ENCODE measurements at places on chromosomes 1 and 21.

- no peak for DNase-seq
Observed at GRCh38 chr1:89171067-89171438, 4.8 kb downstream of the GBP7 start.

DNA sequence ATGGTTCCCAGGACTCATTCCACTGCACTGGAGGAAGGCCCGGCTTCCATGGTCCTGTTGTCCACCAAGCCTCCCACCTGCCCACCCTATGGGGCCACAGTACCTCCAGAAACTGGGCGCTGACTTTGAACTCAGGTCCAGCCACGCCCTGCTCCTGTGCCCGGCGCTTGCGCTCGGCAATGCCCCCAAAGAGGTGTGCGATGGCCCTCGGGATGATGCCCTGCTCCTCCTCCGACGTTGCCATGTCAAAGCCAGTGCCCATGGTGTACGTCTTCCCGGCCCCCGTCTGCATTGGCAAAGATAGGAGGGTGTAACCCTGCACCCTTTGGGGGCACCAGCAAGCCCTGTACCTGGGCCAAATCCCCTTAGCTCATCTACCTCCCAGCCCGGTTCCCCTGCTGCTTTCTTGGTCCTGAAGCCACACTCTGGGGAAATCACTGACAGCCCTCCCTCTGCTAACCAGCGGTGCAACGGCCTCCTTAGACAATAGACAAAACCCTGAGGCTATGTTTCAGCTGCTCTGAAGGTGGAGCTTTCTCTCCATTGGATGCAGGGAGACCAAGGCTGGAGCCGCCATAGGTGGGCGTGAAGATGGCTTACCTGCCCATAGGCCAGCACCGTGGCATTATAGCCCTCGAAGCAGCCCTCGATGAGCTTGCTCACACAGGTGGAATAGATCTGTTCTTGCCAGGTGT is 14.7 kb downstream of the KIF21B start:
- no peak for DNase-seq

GRCh38 chr1:230509281-230509977 is 83.3 kb upstream of the PGBD5 start:
- peak; percentile 93 for DNase-seq

- no peak for DNase-seq
Observed at GRCh38 chr1:212973899-212974298, 23.6 kb downstream of the VASH2 start.

DNA sequence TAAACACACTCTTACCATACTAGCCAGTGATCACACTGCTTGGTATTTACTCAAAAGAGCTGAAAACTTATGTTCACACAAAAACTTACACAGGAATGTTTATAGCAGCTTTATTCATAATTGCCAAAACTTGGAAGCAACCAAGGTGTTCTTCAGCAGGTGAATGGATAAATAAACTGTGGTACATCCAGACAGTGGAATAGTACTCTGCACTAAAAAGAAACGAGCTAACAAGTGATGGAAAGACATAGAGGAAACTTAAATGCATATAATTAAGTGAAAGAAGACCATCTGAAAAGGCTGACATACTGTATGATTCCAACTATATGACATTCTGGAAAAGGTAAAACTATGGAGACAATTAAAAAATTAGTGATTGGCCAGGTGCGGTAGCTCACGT is 20.7 kb upstream of the PDIK1L start:
- no peak for DNase-seq

DNA sequence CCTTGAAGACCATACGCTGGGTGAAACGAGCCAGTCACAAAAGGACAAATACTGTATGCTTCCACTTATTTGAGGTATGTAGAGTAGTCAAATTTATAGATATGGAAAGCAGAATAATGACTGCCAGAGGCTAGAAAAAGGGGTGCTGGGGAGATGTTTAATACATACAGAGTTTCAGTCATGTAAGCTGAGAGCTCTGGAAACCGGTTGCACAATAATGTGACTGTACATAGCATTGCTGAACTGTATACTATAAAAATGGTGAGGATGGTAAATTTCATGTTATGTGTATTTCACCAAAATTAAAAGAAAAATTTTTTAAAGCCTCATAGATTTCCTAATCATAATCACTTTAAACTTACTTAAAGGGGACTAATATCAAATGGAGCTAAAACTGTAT is 110.8 kb downstream of the ZZZ3 start:
- no peak for DNase-seq

DNA sequence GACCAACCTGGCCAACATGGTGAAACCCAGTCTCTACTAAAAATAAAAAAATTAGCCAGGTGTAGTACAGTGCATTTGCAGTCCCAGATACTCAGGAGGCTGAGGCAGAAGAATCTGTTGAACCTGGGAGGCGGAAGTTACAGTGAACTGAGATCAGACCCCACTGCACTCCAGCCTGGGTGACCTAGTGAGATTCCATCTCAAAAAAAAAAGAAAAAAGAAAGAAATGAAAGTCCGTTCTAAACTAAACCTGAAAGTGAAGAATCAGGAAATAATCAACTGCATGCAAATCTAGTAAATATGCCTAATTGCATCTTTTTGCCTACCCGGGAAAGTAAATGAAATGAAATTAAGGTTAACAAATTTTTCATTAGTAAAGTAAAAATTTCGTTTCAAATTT is 99.6 kb downstream of the ZZZ3 start:
- DNase-seq: no peak

DNA sequence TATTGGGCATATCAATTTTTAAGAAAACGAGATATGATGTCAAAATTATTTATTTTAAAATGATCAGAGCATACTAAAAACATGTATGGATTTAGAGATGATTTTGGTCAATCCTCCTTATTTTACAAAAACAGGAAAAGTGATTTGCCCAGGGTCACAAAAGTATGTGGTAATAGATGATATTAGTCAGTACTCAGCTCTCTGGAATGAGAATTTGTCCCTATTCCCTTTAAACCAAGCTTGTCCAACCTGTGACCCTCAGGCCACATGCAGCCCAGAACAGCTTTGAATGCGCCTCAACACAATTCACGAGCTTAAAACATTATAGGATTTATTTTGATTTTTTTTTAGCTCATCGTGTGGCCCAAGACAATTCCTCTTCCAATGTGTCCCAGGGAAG is 104.7 kb downstream of the AKT3 start:
- DNase-seq: peak; percentile 12

- no peak for DNase-seq
Observed at GRCh38 chr1:242000434-242000833, 1.5 kb upstream of the MAP1LC3C start.

DNA sequence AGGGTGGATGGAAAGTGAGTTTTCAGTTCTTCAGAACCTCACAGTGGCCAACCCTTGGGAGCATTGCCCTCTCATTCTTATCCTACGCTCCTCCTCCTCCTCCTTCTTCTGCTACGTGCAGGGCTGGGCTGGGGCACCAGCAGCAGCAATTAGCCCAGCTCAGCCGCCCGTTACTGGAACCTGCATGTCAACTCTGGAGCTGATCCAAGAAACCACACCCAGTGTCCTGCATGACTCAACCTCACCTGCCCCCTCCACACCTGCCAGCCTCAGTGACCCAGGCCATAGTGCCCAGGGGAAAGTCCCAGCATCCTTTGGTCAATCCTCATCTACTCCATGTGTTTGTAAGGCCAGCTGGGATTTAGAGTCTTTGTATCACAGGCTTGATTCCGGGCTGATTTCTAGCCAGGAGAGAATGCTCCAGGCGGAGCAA is 12.6 kb downstream of the ELF3 start:
- DNase-seq: no peak

- peak; percentile 15 for DNase-seq
Observed at GRCh38 chr1:178371933-178372388, 124.8 kb downstream of the CLEC20A start.

DNA sequence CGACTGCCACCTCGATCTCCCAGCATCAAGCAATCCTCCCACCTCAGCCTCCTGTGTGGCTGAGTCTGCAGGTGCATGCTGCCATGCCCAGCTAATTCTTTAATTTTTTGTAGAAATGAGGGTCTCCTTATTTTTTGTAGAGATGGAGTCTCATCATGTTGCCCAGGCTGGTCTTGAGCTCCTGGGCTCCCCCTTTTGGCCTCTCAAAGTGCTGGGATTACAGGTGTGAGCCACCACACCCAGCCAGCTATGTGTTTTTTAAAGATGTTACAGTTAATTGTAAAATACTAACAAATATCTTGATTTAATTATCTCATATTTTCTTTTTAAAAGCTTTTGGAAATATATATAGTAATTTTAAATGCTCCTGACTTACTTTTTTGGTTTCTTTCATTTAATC is 181.3 kb upstream of the DMRTA2 start:
- no peak for DNase-seq

- no peak for DNase-seq
Observed at GRCh38 chr1:30538226-30538992, 185.0 kb downstream of the MATN1 start.

DNA sequence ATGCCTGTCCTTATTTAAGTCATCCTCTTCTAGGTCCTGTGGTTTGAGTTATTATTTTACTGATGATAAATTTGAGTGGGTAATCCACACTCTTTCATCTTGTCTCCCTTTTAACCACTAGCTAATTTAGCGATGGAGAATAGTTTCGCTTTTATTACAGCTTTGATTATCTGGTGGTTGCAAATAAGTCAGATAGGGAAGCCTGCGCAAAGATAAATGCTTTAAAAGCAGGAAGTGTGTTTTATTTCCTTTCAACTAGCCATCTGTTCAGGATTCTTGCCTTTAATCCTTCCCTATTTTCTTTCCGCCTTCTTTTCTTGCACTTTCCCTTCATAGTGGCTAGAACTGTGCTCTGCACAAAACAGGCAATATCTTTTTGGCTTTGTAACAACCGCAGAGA is 129.0 kb downstream of the TGFB2 start:
- DNase-seq: no peak

GRCh38 chr1:54585181-54586066 is 37.4 kb downstream of the ACOT11 start:
- DNase-seq: no peak

DNA sequence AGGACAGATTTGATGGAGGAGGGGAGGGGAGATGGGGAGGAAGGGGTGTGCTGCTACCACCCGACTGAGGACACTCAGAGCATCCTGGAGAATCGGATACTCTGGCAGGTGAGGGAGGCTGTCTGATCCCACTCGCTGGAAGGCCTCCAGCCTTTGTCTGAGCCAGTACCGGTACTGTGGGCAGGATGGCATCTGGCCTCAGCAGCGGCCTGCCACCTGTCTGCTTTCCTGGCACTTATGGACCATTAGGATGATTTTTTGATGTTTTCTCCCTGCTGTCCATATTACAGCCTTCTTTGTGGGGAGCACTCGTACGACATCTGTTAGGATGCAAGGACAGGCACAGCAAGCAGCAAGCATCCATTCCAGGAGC is 11.5 kb downstream of the ATP2B4 start:
- no peak for DNase-seq

GRCh38 chr1:6347641-6348487 is 45.7 kb downstream of the ACOT7 start:
- no peak for DNase-seq

DNA sequence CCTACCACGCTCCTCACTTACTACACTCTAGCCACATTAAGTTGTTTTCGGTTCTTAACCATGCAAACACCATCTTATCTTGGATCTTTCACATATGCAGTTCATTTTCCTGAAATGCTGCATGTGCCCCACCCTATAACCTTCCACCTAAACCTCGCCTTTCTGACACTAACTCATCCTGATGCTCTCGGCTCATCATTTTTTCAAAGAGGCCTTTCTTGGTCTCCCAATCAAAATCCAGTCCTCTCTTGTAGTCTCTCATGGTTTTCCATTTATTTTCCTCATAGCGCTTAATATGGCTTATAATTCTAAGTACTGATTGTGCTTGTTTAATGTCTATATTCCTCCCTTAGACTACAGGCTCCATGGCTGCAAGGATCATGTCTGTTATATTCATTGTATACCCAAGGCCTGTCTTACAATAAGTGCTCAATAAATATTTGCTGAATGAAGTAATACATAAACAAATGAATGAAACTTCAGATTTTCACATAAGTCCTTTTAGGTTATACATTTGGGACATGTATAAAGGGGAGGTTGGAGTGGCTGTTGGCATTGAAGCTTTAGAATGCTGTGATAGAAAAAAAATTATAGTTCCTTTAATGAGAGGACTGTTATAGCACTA is 79.2 kb upstream of the CDC42BPA start:
- DNase-seq: no peak

- DNase-seq: no peak
Observed at GRCh38 chr1:175600721-175601440, 142.5 kb downstream of the TNR start.

DNA sequence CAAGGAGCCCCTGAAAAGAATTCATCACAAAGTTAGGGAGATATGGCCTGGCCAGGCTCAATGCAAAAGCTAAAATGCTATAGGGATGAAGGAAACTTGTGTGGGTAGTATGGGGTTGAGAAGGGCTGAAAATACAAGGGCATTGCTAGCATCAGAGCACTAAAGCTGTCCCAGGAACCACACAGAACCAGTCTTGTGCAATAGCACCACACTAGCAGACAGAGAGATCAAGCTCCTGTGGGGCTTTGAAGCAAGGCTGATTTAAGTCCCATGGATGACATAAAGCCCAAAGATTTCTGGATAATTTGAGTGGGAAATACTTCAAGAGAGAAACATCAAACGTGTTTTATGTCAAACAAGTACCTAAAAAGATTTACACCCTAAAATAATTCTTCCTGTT is 97.1 kb downstream of the VAV3 start:
- DNase-seq: no peak

DNA sequence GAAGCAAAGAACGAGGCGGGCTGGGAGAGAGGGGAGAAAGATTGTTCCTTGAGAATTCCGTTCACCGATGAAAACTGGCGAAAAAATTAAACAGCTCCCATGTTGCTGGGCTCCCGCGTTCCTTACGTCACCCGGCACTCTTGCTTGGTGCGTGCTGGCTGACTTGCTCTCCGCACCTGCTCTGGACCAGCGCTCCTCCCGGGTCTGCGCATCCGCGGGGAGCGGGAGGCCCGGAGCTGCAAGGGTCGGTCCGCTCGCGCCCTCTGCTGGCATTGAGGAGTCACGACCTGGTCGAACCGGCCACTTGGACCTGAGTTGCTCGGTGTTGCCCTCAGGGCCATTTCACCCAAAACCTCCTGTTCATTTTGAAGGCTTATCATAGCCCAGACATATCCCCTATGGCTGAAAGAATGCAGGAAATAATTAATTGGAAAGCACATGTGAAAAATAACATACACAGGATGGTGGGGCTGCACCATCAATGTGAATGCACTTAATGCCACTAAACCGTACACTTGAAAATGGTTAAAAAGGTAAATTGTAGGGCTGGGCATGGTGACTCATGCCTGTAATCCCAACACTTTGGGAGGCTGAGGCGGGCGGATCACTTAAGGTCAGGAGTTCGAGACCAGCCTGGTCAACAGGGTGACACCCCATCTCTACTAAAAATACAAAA is 98.9 kb upstream of the BACE2 start:
- DNase-seq: peak; percentile 69

GRCh38 chr1:4655674-4656532 is 1.5 kb downstream of the AJAP1 start:
- DNase-seq: peak; percentile 51

DNA sequence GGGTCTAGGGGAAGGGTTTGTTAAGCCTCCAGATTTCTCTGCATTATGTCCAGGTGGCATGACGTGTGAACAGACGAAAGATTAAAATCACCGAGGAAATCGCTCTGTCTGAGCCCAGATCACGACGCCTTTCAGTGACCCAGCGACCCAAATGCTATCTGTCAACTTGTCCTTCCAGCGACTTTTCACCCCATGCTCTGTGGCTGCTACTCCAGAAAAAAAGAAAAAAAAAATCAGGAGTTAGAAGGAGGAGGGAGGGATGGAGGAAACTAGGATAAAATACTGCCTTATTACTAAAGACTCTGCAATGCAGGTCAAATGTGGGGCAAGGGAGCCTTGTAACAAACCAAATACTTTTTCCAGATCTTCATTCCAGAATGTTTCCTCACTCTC is 352.0 kb downstream of the NUF2 start:
- DNase-seq: peak; percentile 89

- no peak for DNase-seq
Observed at GRCh38 chr1:161890574-161890973, 124.5 kb downstream of the ATF6 start.
